ENCODE measurements at places on chromosomes 2 and 18.

GRCh38 chr2:46010223-46010924, 286.8 kb upstream of the EPAS1 start:
- DNase-seq: no peak

- peak; percentile 6 for DNase-seq
These were observed at the start of gene SLC9A2 for GRCh38 chr2:102619414-102620319. Gene SLC9A2, plus strand, starts transcription at chr2:102619553. Its CDS starts 296 bp downstream, at chr2:102619849.

DNA sequence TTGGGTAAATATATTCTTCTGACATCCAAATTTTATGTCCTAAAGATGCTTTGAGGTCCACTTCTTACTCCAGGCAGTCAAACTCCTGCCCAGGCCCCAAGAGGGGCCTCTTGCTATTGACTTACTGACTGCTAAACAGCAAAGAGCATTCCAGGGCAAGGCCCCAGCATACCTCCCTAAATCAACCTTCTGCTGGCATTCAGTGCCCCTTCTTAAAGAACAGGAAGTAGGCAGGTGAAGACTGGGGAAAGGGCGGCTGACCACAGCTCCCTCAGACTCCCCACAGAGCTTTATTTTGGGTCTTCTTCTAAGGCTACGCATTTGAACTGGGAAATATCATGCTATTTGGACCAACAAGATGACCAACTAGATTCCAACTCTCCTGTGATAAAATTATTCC, 68.9 kb downstream of the USP40 start:
- no peak for DNase-seq

DNA sequence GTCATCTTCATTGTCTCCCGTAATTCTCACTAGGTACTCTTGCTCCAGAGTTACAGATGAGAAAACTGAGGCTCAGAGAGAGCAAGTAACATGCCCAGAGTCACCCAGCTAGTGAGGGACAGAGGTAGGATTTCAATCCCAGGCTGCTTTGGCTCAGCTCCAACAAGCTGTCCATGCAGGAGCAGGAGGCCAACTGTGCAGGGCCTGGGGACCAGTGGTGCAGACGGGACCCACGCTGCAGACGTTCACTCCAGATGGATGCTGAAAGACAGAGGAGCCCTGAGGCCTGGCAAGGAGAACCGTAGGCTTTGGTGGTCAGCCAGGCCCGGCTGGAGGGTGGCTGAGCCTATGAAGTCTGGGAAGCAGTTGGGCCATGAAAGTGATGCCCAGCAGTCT, 102.6 kb downstream of the MCFD2 start:
- DNase-seq: peak; percentile 32

DNA sequence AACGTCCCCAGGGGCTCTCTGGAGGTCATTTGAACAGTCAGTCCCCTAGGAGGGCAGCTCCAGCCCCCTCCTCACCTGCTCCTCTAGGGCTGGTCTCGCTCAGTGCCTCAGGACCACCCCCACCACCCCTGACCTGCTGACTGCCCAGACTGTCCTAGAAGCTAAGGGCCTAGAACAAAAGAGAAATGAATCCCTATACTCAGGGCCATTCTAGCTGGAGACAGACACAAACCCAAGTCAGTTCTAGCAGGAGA, 83.0 kb downstream of the HS1BP3 start:
- DNase-seq: peak; percentile 38

DNA sequence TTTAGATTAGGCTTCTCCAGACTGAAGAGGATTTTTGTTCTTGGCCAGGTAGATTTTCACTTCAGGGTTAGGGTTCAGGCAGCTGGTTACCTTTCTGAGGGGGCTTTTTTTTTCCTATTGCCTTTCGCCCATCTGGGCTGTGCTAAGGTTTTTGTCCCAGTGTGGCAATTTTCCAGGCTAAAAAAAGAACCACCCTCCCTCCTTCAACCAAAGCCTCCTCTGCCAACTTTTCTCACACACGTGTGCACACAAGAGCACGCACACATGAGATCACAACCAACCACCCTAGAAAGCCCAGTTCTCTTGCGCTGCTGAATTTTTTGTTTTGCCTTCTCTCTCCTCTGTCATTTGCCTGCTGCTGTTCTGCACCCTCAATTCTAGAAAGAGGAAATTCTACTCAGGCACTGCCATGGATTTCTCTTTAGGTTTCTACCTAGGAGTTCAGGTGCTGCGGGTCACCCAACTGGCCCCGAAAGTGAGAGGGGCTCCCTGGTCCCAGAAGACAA, 8.5 kb upstream of the CXCR4 start:
- DNase-seq: no peak

DNA sequence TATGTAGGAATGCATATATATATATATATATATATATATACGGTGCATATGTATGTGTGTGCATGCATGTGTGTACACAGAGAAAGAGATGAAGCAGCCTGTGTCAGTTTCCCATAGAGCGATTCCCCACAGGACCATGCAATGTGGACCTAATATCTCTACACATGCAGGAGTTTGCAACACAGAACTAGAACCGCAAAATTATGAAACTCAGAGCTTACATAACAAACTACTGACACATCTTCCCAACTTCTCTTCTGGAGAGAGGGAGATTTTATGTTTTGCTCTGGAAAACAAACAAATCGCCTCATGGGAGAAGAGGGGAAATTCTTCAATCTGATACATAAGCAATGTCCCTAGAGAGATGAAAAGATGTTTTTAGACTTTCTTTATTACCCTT, 377.2 kb downstream of the LRATD1 start:
- no peak for DNase-seq

DNA sequence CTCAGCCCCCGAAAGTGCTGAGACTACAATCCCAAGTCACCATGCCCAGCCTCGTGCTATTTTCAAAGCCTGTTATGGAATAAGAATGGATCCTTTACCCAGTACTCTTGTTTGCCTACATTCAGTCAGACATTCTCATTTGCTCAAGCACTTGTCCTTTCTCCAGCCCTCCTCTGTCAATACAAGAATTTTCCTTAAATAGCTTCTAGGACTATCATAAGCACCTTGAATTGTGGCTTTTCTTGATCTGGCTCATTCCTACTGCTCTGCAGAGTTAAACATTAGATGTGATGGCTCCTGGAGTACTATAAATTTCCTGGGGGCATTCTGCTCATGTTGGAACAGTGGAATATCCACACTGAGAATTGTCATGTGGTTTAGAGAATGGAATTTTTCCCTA, 506.1 kb downstream of the ARHGAP15 start:
- no peak for DNase-seq

DNA sequence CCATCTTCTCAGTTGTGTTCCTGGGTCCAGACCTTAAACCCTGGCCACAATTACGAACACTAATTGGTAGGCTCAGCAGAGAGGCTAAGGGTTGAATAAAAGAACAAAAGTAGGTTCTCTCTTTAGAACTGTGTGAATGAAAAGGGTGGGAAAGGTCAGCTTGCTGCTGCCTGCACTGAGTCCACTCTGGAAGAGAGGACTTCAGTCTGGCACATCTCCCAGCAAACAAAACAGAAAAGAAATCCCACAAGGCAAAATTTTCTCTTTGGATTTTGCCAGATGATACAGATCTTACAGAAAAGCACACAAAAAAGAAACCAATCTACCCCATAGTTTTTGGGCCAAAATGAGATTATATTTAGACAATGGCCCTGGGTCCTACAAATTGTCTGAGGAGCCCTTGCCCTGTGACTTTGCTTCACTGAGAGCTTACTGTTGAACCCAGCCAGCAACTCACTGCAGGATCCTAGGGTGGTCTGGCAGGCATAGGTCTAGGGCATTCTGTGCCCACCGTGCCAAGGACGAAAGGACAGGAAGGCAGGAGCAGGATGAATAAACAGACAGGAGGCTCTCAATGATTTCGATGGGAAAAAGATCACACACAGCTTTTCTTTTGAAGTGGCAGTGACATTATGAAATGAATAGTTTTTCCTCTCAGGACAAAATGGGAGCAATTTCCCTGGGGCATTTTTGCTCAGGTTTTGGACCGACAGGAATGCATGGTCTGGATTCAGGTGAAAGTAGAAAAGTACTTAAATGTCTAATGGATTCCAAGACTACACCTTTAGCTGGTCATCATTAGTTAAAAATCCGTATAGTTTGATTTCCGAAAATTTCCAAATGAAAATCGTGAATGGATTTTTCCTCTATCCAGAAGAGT, 68.4 kb upstream of the STAM2 start:
- DNase-seq: peak; percentile 6

- DNase-seq: no peak
These were observed 319.7 kb downstream of the SOX11 start for GRCh38 chr2:6011921-6012320.

DNA sequence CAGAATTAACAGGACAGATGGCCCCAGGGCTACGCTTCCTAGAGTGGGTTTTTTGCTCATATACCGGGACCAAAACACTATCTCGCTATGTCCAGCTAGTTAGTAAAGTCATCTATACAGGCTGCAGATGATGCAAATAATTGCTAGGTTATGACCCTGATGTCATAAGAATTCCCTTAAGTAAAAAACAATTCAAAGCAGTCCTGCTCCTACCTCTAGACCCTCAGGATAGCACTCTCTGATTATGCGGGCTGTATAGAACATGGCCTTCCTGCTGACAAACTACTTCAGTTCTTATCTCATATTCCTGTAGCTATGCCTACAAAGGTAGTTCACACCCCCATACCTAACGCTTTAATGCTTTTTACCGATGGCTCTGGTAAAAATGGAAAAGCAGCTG, 13.2 kb downstream of the DYNAP start:
- no peak for DNase-seq

GRCh38 chr2:69955029-69955428, 6.4 kb downstream of the ASPRV1 start:
- DNase-seq: no peak

GRCh38 chr2:39127973-39128372, 7.1 kb upstream of the SOS1 start:
- DNase-seq: no peak

GRCh38 chr2:120271711-120272379, 19.2 kb downstream of the RALB start:
- no peak for DNase-seq

- DNase-seq: peak; percentile 61
These were observed 46.2 kb downstream of the UNC80 start for GRCh38 chr2:209817844-209818271.

- DNase-seq: no peak
These were observed 18.2 kb downstream of the ACVR2A start for GRCh38 chr2:147862859-147863516.

DNA sequence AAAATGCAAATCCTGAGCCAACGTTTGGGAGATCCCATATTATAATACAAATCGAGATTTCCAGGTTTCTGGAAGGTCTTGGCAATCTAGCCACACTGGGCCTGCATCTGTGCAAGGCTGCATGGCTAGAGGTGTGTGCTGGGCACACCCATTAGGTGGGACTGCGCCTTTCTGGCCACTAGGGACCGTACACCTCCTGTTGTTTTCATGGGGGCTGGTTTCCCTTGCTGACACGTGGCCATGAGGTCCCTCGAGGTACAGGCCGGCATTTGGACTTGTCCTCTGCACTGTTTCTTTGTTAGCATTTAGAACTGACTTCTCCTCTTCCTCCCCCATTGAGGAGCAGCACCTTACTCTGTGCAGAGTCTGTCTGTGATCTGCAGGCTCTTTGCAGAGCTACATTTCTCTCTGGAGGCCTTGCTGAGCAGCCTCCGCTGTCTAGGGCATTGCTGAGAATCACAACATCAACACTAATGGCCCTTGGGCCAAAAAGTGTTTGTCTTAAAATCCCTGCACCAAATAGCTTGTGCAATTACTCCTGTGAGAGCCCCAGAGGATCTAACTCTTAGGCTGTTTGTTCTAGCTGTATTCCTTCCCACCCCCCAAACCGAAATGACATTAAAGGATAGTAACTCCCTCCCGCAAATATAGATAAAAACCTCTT, 131.2 kb downstream of the NEDD4L start:
- no peak for DNase-seq

- no peak for DNase-seq
These were observed 234.2 kb downstream of the TPGS2 start for GRCh38 chr18:36594621-36595020.

DNA sequence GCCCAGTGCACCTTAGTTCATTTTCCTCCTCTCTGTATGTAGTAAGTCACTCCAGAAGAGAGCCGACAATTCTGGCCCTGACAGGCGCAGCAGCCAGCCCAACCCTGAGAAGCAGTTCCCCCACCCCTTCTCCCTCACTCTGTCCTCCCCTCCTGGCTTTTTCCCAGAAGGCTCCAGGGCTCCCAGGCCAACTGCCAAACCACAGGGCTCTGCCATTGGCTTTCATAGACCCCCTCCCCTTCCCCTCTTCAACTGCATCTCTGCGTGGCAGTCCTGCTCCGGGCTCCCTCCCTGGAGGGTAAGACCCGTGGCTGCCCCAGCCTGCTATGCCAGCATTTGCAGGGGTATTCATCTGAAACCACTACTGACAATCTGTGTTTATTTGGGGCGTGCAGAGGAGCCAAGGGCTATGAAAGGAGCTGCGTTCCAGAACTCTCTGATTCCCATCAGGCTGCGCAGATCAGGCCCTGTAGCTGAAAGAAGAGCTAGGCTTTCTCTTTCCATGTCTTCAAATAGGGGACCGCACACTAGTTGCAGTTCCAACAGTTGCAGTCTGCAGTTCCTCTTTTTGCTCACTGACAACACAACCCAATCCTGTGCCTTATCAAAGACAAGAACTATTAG, 388.6 kb upstream of the TNP1 start:
- DNase-seq: no peak

- no peak for DNase-seq
These were observed 1079.5 kb upstream of the CELF4 start for GRCh38 chr18:38644875-38645641.

- no peak for DNase-seq
These were observed 726.5 kb upstream of the RAB6C start for GRCh38 chr2:129252781-129253460.

DNA sequence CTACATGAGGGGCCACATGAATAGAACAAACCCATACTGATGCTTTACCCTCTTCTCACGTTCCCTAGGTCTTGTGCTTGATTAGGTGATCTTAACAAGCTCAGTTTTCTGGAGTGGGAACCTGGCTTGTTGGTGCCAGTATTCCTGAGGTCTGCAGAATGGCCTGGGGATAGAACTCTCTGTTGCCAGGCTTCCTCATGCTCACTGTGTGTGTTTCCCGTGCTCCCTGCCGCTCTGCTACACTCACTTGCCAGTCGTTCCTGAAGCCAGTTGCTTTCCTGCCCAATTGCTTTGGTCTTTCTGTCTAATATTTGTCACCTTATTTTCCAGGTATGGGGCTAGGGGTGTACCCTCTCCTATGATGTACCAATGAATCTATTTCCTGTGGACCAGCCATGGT, 2111.5 kb upstream of the PIK3C3 start:
- DNase-seq: no peak

- DNase-seq: no peak
These were observed 105.0 kb downstream of the LRRTM1 start for GRCh38 chr2:80199504-80199903.

DNA sequence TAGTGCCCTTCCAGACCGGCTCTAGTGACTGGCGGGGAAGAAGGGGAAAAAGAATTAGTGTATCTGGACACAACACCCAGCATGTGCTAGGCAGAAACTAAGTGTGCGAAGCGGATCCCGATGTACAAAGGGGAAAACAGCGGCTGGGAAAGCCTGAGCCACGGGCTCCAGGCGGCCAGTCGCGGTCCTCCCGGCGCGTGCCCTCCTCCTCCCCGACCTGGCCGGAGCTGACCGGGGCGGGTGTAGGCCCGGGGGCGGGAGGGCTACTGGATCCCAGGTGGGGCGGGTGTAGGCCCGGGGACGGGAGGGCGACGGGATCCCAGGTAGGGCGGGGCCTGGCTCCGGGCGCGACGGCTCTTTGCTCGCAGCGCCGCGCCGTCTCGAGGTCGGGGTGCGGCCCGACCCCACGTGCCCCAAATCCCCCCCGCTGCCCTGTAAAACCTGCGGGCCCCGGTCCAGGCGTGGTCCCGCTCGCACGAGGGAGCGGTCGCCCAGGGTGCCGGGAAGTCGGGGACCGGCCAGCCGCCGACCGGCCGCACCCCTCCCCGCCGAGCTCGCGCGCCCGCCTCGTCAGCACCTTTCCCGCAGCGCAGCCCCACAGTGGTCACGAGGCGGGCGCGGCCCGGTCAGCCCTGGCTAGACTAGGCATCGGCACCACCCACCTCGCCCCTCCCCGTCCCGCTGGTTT, 48.8 kb downstream of the C2orf42 start:
- peak; percentile 61 for DNase-seq
